ENCODE measurements at places on chromosomes 4 and X.

DNA sequence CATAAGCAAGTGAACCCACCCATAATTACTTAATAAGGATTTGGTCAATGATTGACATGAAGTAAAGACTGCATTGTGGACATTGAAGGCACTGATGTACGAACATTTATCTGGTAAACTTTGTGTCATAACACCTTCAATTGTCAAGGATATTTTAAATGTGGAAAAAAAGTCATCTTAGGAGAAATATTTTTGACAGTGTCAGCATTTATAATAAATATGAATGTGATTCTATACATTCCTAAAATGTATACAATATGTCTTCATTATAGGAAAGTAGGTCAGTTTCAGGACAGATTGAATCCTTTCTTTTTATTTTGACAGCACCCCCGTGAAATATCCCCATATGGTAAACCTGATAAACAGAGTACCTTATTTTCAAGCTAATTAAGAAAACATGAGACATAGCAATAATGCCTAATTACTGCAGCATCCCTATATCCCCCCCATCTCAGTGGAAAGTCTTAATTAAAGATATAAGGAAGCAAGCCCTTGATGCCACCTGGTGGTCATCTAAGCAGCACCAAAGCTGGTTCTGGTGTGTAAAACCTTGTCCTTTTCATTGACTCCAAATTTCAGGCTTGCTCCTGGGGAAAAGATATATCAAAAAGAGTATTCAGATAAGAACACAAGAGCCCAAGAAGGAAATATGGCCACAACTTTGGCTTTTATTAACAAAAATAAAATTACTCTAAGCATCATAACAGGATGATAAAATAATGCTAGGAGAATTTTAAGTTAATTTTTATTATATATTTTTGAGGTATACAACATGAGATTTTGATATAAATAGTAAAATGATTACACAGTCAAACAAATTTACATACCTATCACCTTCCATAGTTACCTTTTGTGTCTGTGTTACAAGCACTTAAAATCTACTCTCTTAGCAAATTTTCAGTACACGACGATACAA lies 379.7 kb downstream of the TLL1 start:
- no peak for DNase-seq

- no peak for DNase-seq
Measured at GRCh38 chr4:139774759-139775487, 109.3 kb downstream of the MGST2 start.

DNA sequence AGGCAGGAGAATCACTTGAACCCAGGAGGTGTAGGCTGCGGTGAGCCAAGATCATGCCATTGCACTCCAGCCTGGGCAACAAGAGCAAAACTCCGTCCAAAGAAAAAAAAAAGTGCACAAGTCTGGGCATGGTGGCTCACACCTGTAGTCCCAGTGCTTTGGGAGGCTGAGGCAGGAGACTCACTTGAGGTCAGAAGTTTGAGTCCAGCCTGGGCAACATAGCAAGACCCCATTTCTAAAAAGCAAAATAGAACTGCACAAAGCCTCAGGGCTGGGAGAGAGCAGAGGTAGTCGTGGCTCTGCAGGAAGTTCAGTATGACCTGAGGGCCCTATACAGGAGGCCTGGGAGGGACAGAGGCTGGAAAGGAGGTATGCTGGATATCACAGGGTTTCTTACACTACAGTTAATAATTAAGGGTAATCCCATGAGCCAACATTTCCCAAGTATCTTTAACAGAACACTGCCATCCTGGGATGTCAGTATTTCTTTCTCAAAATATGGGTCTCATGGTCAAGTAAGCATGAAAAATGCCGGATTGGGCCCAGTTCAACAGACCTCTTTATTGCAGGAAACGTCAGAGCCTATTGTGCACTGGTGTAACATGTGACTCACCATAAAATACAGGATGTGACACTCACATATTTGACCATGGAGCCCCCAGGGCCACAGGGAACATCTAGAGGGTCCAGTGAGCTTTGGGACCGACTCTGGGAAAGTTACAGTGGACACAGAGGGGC lies 37.8 kb downstream of the ACSL1 start:
- DNase-seq = no peak

- DNase-seq = no peak
Measured at GRCh38 chr4:7668271-7668670, 233.5 kb upstream of the PSAPL1 start.

DNA sequence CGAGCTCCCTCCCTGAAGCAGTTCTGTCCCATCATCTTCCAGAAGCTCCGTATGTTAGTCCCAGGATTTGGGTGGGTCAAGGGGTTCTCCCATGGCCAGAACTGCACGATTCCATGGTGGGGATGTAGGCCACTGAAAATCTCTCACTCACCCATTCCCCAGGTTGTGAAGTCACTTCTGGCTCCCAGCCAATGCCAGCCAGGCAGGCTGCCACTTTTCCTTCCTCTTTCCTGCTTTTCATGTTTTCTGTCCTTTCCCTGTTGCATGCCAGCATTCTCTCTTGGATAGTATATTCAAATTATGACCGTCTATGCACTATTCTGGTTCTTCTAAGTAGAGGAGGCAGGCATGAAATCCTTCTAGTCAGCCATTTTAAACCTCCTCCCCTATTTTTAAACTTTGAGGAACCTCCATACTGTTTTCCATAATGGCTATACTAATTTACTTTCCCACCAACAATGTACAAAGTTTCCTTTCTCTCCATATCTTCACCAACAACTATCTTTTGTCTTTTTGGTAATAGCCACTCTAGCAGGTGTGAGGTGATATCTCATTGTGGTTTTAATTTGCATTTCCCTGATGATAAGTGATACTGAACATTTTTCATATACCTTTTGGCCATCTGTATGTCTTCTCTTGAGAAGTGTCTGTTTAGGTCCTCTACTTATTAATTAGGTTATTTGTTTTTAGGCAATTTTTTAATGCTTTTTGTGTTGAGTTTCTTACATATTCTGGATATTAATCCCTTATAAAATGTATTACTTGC lies 182.1 kb upstream of the TET2 start:
- no peak for DNase-seq

DNA sequence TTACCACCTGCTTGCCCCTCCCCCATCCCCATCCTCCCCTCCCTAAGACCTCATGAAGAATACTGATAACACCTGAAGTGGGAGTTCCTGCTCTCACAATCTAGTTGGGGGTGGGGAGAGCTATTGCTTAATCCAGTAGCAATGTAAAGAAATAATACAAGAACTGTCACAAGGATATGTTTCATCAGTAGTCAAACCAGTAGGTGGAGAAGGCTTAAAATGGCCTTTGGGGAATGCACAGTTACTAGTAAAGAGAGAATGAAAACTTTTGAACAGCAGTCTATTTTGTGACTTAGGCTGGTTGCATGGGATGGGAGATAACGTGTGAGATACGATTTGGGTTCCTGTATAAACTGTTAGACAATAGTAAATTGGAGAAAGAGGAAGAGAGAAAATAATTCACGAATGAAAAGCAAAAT lies 6.0 kb downstream of the GALNT7 start:
- no peak for DNase-seq
